ENCODE measurements at places on chromosomes 6 and 20. TPM values are rescaled to one million over a fixed set of nuclear protein-coding genes. Genes with fewer than 3 reads are reported as not detected.
A peak's percentile ranks its signal among the peaks of the same experiment; 100 is the strongest.

- DNase-seq: no peak
Measured at GRCh38 chr6:169112483-169113320, 140.9 kb downstream of the THBS2 start.

DNA sequence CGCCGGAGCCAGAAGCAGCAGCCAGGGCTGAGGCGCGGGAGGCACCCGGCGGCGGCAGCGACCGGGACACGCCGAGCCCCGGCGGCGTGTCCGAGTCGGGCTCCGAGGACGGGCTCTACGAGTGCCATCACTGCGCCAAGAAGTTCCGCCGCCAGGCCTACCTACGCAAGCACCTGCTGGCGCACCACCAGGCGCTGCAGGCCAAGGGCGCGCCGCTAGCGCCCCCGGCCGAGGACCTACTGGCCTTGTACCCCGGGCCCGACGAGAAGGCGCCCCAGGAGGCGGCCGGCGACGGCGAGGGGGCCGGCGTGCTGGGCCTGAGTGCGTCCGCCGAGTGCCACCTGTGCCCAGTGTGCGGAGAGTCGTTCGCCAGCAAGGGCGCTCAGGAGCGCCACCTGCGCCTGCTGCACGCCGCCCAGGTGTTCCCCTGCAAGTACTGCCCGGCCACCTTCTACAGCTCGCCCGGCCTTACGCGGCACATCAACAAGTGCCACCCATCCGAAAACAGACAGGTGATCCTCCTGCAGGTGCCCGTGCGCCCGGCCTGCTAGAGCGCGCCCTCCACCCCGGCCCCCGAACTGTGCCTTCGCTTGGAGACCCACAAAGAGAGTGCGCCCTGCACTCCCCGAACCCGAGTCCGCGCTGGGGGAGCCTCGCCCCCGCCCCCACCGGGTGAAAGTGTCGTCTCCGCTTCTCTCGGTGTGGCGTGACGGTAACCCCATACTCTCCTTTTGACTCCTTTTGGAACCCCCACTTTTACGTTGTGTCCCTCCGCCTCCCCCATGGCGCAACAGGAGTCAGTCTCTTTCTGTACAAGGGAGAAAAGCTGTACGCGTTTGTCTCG lies 1.6 kb downstream of the INSM1 start:
- DNase-seq: peak; percentile 17

The CBFA2T2 gene
- 29.2 TPM for total RNA-seq

The FOXC1 gene
- total RNA-seq: 1.1 TPM

DNA sequence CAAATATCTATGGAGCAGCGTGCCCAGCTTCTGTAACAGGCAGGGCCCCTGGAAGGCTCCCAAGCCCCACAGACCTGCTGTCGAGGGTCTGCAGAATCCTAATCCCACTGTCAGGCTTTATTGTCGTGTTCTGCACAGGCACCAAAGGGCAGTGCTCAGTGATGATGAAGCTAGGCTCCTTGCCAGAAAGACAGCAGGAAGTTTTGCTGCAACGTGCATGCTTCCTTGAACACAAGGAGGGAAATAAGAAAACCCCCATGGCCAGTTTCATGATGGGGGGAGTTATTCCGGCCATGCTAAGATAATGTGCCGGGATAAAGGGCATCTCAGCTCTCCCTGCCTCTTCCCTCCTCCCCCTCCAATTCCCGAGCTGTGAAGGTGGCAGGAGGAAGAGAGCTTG lies 109.4 kb upstream of the KCNG1 start:
- no peak for DNase-seq

The HTR1E gene
- total RNA-seq: 5.3 TPM

DNA sequence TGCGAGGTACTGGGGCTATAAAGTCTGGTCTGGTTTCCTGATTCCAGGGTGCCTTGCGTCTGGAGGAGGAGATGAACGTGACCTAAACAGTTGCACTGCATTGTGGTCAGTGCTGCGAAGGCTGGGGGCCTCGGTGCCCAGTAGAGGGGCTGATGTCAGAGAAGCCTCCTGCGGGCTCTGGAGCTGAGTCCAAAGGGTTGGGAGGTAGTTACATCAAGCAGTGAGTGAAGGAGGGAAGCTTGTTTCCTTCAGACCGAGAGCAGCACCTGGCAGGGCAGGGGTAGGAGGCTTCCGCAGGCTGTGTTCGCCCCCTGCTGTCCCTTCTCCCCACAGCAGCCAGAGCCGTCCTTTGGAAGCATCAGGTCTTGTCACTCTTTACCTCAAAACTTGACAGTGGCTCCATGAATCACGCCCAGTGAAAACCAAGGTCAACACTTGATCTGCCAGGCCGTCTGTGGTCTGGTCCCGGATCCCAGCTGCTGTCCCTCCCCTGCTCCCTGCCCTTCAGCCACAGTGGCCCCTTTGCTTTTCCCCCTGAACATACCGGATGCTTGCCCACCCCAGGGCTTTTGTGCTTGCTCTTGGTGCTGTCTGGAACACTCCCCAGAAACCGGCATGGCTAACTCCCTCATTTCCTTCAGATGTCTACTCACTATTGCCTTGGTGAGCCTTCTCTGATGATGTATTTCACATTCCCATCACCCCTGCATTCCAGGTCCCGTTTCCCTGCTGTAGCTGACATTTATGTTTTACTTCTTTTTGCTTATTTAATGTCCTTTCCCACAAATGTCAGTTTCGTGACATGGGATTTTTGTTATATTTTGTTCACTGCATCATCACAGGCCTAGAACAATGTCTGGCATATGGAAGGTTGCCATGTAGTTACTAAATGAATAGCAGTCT lies 7.0 kb downstream of the DYNLRB1 start:
- peak; percentile 79 for DNase-seq

The BCAS1 gene
- 9.8 TPM for total RNA-seq

GRCh38 chr20:44817143-44817910 lies 7.0 kb upstream of the RIMS4 start:
- no peak for DNase-seq

DNA sequence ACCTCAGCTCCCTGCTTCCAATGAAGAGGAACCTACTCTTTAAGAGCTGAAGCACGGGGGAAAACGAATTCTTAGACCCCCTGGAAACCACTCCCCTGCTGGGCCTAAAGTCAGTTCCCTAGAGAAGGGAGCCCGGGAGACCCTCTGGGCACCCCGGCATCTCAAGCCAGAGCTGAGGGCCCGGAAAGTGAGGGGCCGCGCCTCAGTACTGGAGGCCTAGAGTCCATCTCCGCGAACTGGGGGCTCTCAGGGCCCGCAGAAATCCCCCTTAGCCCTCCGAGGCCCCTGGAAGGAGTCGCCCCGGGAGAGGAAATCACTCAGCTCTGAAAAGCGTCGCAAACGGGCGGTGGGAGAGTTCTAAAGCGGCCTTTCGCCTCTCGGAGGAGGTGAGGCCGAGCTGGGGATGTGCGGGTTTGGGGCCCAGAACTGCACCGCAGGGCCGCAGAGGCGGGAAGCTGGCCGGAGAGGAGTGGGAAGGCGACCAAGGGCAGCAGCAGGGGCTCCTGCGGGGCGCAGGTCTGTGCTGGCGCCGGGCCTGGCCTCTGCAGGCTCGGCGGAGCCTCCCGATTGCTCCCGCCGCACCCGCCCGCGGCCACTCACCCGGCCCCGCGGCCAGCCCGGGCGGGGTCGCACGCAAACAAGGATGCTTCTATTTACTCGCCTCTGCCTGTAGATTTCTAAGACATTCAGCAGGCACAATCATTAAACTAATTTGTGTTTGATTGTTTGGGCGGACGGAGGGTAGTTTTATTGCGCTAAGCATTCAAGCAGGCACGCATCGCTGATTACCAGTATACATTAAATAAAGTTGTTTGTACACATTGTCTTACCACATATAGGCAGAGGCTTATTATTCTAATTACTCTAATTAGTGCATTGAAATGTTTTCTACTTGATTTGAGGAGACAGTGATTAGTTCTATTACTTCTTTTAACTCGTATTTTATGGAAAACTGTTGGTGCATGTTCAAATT lies 9.2 kb downstream of the POU3F2 start:
- DNase-seq: no peak

The CRISP2 gene
- total RNA-seq: not detected

The PRL gene
- not detected for total RNA-seq

DNA sequence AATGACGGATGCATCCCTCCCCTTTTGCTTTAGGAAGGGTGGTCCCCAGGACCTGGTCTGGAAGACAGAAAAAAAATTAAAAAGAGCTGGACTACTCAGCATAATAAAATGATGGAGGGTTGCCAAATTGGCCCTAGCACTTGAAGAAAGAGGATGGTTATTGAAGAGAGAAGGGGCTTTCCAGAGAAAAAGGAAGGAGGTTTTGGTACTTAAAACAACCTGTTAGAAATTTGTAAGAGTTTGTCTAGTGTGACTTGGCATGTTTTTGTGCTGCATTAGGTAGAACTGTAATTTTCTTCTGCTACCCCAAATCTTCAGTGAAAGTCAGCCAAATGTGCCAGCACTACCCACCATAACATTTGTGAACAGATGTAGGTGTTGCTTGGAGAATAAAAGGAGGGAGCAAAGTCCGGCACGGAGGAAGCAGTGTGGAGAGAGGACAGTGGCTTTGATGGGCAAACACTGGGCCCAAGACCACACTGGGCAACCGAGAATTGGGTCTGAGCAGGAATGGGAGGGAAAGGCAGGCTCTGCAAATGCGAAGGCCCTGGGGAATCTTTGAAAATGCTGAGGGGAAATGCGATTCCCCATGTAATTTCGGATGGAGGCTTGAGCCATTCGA lies 160.9 kb downstream of the QRSL1 start:
- no peak for DNase-seq

GRCh38 chr6:163188746-163189145 lies 225.8 kb upstream of the QKI start:
- no peak for DNase-seq

DNA sequence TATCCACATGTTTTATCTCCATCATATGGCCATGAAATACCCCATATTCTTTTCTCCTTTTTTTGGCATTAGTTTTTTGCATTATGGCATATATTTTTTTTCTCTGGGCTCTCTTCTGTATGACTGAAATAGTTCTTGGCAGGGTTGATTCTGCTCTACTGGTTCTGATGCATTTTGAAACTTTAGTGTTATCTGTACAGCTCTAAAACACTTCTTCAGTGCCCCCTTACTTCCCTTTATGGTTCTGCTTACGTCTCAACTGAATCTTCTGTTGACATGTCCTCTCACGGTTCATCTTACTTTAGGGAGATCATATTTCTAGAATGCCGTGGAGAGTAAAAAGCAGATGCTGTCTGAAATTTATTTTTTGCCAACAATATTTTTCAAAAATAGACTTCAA lies 23.2 kb upstream of the TXNDC5 start:
- DNase-seq: no peak

The TTBK1 gene
- 0.36 TPM for total RNA-seq

- peak; percentile 43 for DNase-seq
Measured at GRCh38 chr6:134317471-134318131, at the start of gene SGK1. Gene SGK1, minus strand, starts transcription at chr6:134318112. Its CDS starts 652 bp downstream, at chr6:134317460.

DNA sequence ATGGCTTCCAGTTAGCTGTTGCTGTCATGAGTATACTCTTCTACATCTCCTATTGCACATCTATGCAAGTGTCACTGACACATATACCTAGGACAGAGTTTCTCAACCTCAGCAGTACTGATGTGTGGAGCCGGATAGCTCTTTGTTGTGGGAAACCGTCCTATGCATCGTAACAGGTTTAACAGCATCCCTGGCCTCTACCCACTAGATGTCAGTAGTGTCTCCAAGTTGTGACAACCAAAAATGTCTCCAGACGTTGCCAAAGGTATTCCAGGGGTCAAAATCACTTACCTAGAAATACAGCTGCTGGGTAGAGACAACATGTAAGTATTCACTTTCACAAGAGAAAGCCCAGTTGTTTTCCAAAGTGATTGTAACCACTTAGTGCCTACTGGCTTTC lies 637.6 kb downstream of the RNF144B start:
- DNase-seq: peak; percentile 79

DNA sequence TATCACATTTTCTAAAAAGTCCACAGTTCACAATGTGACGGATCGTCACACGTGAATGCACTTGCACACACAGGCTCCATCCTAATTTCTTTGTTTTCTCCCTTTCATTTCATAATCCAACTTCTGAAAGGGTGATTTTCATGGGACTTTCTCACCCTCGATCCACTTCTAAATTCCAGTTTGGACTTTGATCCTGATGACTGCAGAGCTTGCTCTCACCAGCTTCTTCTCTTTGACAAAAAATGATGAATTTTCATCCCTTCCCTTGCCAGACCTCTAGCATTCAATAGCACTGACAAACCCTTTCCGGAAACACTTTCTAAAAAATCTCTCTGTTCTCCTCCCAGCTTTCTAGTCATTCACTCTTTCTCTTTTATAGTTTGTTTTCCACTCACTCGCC lies 341.2 kb downstream of the SYNE1 start:
- DNase-seq: no peak

- DNase-seq: peak; percentile 84
Measured at GRCh38 chr6:33197431-33198048, 2.9 kb downstream of the RXRB start.

GRCh38 chr6:134925800-134926199 lies 24.1 kb downstream of the ALDH8A1 start:
- no peak for DNase-seq

GRCh38 chr6:5747379-5747778 lies 259.3 kb downstream of the NRN1 start:
- no peak for DNase-seq

DNA sequence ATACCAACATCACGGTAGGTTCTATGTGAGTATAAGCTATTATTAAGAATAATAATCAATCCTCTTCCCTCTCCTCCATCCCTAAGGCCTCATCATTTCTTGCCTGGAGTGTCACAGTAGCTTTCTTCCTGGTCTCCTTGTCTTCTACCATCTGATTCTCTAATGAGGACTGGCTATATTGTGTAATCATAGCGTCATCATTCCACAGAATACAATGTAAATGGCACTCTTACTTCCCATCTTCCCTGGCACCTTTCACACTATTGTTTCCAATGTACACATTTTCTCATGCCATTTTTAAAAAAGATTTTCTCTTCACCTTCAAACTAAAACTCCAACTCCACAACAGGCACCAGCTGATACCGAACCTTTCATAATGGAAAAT lies 2.2 kb upstream of the BTN3A2 start:
- DNase-seq: no peak

The PTPN1 gene
- total RNA-seq: 32.1 TPM

The COL21A1 gene
- 59.2 TPM for total RNA-seq

DNA sequence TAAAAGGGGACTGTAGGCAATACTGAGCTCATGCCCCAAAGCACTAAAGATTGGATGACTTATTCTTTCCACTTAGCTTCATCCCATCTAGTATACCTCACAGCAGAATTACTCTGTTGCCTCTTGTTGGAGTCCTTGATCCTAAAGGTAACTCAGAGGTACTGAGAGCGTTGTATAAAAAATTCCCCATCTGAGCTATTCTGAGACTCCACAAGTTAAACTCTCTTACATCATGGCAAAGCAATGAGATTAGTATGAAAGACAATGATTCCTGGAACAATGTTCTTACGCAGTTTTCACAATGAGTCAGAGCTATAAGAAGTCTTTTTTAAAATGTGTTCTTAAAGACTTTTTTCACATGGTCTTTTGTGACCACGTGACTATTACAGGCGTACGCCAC lies 370.1 kb downstream of the ADGRB3 start:
- no peak for DNase-seq

- DNase-seq: no peak
Measured at GRCh38 chr6:87487555-87487954, 14.8 kb downstream of the SLC35A1 start.

GRCh38 chr20:63044204-63044600 lies 37.4 kb upstream of the BHLHE23 start:
- DNase-seq: no peak
